ENCODE measurements at places on chromosomes 5 and 9.

GRCh38 chr9:127130661-127131538, 8.5 kb upstream of the ANGPTL2 start:
- peak; percentile 42 for DNase-seq
- no peak overlapping the region for H3K27ac ChIP-seq
- no peak overlapping the region for H3K4me3 ChIP-seq
- no peaks in the 10 kb centered on the region for H3K36me3 ChIP-seq
- no peaks in the 10 kb centered on the region for H3K27me3 ChIP-seq

DNA sequence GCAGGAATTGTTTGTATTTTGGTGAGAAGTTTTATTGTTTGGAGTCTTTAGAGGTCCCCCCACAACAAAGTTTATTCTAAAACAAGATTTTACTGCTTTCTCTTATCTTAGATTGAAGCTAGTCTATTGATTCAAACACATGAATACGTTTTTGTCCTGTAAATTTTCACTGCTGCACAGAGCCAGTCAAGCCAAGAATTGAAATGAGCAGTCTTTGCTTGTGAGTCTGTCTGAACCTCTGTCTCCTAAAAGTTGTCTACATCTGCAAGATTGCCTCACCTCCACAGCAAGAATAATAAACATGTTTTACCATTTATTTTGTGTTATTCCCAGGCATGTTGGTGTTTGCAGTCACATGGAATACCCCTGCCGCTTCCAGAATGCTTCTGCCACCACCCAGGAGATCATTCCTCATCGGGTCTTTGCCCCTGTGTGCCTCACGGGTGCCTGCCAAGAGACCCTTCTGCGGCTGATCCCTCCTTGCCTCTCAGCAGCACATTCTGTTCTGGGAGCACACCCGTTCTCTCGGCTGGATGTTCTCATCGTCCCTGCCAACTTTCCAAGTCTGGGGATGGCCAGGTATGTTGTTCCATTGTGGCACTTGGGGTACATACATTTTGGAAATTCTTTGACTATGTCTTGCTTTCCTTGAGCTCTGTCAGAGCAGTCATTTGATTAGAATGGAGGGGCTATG, 74.1 kb downstream of the AOPEP start:
- H3K4me3 ChIP-seq = no peak overlapping the region
- no peaks in the 10 kb centered on the region for H3K27me3 ChIP-seq

GRCh38 chr5:96043446-96043845, 81.8 kb upstream of the ELL2 start:
- no peaks in the 10 kb centered on the region for H3K4me1 ChIP-seq
- no peak overlapping the region for H3K27ac ChIP-seq
- H3K4me3 ChIP-seq = no peak overlapping the region

- no peak for DNase-seq
- H3K27me3 ChIP-seq = no peaks in the 10 kb centered on the region
- no peaks in the 10 kb centered on the region for H3K4me1 ChIP-seq
- H3K27ac ChIP-seq = no peak overlapping the region
These were observed 86.7 kb downstream of the GABRG2 start for GRCh38 chr5:162154242-162154641.

DNA sequence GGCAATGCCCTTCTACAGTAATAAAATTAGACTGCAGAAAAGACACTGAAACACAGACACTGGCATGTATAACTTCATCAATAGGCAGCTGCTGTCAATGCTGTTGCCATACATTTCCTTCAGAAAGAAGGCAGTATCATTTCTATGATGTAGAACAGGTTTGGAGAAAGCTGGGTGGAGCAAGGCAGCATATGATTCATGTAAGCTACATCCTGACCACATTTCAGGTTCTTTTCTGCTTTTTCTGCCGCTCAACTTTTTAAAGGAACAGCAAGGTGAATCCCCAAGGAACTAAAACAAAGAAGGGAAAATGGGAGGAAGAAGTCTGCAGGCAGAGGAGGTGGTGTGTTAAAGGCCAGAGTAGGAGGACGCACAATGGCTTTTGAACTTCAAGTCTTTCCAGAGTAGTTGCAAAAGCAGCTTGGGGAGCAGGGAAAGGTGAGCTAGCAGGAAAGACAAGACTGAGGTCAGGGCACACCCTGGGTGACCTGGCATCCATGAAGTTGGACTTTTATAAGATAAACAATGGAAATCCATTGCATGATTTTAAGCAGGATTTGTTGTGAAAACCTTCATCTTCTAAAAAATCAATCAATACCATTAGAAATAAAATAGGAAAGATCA, 142.1 kb downstream of the MED10 start:
- H3K27me3 ChIP-seq = no peaks in the 10 kb centered on the region
- H3K4me3 ChIP-seq = peak overlapping the region; percentile 29
- 0 out of 2 replicates have a peak, but pooled peaks cover 4% of the 10 kb centered on the region for H3K36me3 ChIP-seq
- DNase-seq = peak; percentile 97
- peak overlapping the region; percentile 74 for H3K27ac ChIP-seq

- H3K36me3 ChIP-seq = no peaks in the 10 kb centered on the region
- no peak overlapping the region for H3K4me3 ChIP-seq
- no peak overlapping the region for H3K27ac ChIP-seq
- no peaks in the 10 kb centered on the region for H3K27me3 ChIP-seq
These were observed 68.0 kb upstream of the CTNNA1 start for GRCh38 chr5:138685193-138685745.

DNA sequence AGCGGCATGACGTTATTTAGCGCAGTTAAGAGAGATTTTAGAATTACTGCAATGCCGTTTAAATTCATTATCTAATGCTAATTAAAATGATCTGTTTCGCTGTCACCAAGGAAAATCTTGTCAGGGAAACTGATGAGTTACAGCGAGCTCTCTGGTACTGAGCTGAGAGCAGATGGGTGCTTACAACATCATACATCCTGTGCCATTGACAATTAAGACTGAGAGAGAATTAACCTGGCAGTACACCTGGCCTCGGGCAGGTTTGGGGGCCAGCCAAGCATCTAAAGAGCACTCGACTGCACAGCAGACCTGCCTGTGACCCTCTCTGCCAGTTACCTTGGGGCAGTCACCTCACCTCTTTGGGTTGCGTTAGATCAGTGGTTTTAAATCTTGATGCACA, 55.0 kb downstream of the PUM3 start:
- H3K27ac ChIP-seq = no peak overlapping the region
- no peaks in the 10 kb centered on the region for H3K27me3 ChIP-seq
- no peak for DNase-seq
- peaks cover 19% of the 10 kb centered on the region for H3K36me3 ChIP-seq

GRCh38 chr5:120657104-120657503, 193.0 kb downstream of the PRR16 start:
- no peaks in the 10 kb centered on the region for H3K36me3 ChIP-seq
- no peaks in the 10 kb centered on the region for H3K4me1 ChIP-seq
- no peak overlapping the region for H3K4me3 ChIP-seq

- peak; percentile 53 for DNase-seq
- H3K4me1 ChIP-seq = peaks cover 25% of the 10 kb centered on the region
- no peaks in the 10 kb centered on the region for H3K36me3 ChIP-seq
- H3K4me3 ChIP-seq = no peak overlapping the region
These were observed 365.3 kb downstream of the BNC2 start for GRCh38 chr9:16505199-16505598.

DNA sequence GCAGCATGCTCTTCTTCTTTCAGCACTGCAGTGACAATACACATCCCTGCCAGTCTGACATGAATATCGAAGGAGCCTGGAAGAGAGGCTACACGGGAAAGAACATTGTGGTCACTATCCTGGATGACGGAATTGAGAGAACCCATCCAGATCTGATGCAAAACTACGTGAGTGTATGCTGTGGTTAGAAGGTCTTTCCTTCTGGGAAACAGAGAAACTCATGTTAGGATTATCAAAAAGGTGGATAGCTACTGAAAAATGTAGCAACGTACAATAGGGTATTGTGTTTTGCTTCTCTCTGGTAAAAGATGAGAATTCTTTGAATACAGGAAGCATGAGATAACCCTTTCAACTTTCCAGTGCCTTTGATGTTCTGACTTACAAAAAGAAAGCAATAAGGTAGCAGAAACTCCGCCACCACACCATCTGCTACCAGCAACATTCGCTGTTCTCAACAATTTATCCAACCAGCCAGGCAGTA, 133.3 kb downstream of the PCSK5 start:
- H3K36me3 ChIP-seq = no peaks in the 10 kb centered on the region
- no peaks in the 10 kb centered on the region for H3K27me3 ChIP-seq
- DNase-seq = no peak
- no peak overlapping the region for H3K4me3 ChIP-seq
- no peak overlapping the region for H3K27ac ChIP-seq

DNA sequence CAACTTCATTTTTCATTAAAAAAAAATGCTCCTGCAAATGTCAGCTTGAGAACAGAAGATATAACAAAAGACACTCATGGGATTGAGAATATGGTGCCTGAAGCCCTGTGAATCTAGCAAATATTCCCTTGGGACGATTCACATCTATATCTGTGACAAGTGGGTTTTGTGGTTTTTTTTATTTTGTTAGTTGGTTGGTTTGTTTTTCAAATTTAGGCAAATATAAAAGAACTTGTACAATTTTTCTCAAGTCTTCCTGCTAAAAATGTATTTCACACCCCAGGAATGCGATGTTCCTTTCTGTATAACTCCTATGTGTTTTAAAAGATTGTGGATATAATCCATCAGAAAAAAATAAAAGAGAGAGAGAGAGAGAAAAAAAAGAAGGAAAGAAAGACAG, 1061.8 kb upstream of the ARRDC3 start:
- DNase-seq = no peak
- no peak overlapping the region for H3K27ac ChIP-seq

GRCh38 chr9:128304971-128305288, 17.3 kb downstream of the TRUB2 start:
- no peak overlapping the region for H3K4me3 ChIP-seq
- DNase-seq = peak; percentile 30
- H3K27me3 ChIP-seq = no peaks in the 10 kb centered on the region

GRCh38 chr5:160969645-160970044, 117.6 kb upstream of the ATP10B start:
- H3K27me3 ChIP-seq = no peaks in the 10 kb centered on the region
- H3K27ac ChIP-seq = no peak overlapping the region
- H3K4me1 ChIP-seq = no peaks in the 10 kb centered on the region
- no peak overlapping the region for H3K4me3 ChIP-seq
- H3K36me3 ChIP-seq = no peaks in the 10 kb centered on the region

DNA sequence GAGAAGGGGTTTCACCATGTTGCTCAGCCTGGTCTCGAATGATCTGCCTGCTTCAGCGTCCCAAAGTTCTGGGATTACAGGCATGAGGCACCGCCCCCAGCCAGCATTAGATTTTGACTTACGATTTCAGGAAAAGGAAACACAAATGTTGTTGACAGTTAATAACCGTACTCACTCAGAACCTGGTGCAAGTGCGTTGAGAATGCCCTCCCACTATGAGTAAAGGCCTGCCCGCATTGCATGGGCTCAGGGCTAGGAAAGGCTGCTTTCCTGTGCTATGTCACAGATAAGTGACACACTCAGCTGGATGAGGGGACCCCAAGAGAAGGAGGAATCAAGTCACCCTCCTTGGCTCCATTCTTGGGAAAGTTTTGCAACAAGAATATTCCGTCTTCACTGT, 42.4 kb downstream of the NDST1 start:
- H3K4me1 ChIP-seq = no peaks in the 10 kb centered on the region
- peaks cover 14% of the 10 kb centered on the region for H3K36me3 ChIP-seq
- H3K4me3 ChIP-seq = no peak overlapping the region
- no peak for DNase-seq

DNA sequence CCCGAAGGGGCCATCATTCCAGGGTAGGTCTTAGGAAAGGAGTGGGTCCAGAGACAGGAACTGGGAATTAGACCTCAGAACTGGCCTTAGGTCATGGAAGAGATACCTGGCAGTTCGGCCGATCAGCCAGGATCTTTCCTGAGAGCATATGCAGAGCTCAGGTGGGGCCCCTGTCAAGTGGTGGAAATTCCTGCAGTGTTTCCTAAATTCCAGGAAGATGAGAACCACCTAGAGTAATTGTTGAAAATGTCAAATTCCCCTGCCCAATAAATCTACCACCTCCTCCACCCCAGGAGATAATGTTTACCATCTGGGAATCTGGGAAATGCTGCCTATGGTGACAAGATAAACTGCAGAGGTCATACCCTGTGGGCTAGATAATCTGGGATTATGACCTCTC, 14.6 kb downstream of the TMEM171 start:
- no peaks in the 10 kb centered on the region for H3K4me1 ChIP-seq
- no peak overlapping the region for H3K4me3 ChIP-seq
- DNase-seq = no peak

DNA sequence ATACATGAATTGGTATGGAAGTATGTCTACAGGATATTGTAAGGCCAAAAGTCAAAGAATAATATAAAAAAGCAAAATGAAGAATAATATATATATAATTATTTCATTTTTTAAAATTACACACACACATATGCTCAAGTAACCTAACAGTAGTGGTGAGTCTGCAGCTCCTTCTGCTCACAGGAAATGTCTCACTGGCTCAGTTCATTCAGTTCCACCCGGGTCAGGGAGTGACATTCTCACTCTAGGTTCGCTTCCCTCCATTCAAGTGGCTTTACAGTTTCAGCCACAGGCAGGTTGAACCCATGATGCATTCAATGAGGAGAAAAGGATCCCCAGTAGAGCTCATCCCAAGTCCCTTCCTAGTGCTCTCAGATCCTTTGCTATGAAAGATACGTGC, 90.8 kb downstream of the SUSD1 start:
- H3K36me3 ChIP-seq = no peaks in the 10 kb centered on the region
- peaks cover 6% of the 10 kb centered on the region for H3K4me1 ChIP-seq
- no peaks in the 10 kb centered on the region for H3K27me3 ChIP-seq

DNA sequence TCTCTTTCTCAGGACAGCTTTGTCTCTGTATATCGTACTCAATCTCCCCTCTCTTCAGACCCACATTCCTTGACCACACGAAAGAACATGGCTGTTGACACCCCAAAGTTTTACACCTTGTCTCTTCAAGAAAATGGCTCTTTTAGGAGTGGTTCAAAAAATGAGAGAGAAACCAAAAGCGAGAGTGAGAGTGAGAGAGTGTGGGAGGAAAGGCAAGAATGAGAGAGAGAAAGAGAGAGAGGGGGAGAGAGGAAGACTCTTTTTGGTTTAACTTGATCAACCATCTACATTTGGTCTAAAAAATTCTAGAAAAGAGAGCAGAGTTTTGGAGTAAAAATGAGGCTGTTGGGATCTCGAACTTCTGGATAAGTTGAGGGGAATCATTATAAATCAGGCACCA, 581.8 kb upstream of the WWC1 start:
- no peaks in the 10 kb centered on the region for H3K4me1 ChIP-seq
- no peak overlapping the region for H3K27ac ChIP-seq
- no peak overlapping the region for H3K4me3 ChIP-seq
- DNase-seq = no peak

All from PC-3 (cell line).